ENCODE measurements at places on chromosomes 7 and 10.

- DNase-seq = peak; percentile 67
Measured at GRCh38 chr10:4541292-4541691, 284.7 kb upstream of the AKR1E2 start.

DNA sequence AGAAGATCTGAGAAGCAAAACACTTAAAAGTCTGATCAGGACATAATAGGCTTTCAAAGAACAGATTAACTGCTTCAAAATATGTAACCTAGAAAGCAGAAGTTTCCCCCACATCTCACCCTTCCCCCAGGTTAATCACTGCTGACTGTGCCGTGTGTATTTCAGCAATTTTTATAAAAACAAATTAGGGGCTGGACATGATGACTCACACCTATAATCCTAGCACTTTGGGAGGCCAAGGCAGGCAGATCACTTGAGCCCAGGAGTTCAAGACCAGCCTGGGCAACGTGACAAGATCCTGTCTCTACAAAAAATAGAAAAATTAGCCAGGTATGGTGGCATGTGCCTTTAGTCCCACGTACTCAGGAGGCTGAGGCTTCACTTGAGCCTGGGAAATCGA lies 67.6 kb upstream of the GATA3 start:
- DNase-seq = no peak

GRCh38 chr7:17488829-17489228 lies 190.4 kb downstream of the AHR start:
- no peak for DNase-seq

- DNase-seq = no peak
Measured at GRCh38 chr7:98040626-98041360, 50.8 kb upstream of the OCM2 start.

- DNase-seq = no peak
Measured at GRCh38 chr7:5065107-5065407, 19.4 kb downstream of the RBAK start.

DNA sequence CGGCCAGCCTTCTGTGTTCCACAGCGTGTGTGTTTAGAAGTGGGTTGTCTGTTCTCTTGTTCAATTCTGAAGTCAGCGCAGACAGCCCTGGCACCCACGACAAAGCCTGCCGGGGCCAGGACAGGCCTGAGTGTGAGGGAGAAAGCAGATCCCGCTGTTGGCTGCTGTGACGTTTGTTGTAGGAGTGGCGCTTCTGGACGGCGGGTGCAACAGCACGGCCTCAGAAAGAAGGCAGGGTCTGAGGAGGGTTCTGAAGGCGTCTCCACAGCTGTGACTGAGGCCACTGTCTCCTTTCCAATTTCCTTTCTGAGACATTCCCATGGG lies 76.2 kb downstream of the VIPR2 start:
- DNase-seq = no peak

GRCh38 chr10:101066146-101066895 lies 4.5 kb downstream of the KAZALD1 start:
- DNase-seq = no peak

DNA sequence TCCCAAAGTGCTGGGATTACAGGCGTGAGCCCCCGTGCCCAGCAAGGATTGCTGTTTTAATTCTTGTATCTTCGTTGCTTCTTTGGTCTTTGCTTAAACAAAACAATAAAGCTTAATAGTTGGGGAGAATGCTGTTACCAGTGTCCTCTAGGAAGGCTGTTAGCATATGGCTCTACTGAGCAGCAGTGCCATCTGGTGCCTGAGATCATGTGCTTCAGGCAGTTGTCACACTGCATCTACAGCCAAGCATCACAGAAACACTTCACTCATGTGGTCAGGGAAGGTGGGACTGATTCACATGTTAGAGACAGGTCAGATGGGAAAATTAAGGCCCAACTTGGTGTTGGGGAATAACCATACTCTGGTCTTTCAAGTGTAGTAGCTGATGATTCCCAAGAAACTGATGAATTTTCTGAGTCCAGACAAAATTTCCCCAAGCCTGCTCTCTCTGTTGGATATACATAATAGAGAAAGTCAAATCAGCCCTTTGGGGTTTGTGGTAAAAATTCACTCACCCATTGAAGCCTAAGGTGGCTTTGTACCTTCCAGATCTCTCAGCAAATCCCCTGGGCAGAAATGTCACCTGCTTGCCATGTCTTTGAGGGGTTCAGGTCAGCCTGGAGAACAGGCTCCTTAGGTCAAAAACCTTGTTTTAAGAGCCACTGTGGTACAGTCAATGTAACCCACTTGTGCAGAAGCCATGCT lies 28.4 kb downstream of the UBE2D4 start:
- DNase-seq = peak; percentile 8

DNA sequence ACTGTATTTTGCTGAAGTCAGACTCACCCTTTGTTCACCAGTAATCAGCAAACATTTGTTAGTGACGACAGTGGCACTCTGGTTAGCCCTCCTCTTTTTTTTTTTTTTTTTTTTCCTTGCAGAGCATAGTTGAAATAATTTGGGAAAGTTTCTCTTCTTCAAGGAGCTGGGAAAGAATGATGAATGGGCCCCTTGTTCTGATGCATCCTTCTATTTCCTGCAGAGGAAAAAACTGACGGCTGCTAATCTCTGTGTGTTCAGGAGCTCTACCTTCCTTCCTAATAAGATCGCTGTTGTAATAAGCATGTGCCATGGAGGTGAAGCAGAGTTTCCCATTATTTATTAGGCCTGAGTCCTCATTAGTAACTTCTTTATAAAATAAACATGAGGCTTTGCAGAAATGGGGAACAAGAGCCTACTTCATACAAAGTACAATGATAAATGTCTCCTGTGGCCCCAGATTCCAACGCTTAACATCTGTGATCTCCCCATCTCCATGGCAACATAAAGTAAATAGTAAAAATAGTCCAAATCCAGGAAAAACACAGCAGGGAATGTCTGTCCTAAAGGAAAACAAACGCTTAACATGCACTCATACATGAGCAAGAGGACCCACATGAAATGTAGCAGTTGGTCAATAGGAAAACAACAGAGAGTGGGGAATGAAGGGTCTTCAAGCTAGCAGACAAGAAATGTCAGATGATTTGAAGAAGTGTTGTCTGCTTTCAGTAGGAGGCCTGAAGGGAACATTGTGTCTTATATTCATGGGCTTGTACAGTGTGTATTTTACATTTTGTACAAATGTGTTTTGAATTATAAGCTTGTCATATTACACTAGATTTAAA lies 59.1 kb upstream of the CALD1 start:
- no peak for DNase-seq

All from AG09319 (cell line).